ENCODE measurements at places on chromosomes 12 and 14.

DNA sequence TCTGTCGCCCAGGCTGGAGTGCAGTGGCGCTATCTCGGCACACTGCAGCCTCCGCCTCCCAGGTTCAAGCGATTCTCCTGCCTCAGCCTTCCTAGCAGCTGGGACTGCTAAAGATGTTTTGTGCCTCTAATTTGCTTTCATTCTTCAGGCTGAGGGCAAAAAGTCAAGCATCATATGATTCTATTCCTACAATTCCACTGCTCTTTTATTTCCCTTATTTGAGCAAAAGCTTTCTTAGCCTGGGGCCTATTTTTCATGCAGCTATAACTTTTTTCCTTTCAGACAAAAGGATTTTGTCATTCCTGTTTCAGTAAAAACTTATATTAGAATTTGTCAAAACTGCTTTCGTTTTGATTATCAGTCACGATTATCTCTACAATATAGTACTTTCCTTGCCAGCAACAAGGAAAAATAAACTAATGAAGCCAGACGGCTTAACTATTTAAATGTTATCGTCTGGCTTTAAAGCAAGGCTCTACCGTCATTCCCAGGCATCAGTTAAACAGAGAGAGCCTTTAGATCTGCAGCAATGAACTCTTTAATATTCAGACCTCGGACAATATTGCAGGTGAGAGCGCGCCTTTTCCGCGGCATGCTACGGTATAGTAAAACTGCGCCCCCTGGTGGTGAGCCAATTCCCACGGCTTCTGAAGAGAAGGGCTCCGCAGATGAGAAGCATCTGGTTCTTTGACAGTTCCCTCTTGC is 1.4 kb upstream of the SLC2A13 start:
- DNase-seq = peak; percentile 82

DNA sequence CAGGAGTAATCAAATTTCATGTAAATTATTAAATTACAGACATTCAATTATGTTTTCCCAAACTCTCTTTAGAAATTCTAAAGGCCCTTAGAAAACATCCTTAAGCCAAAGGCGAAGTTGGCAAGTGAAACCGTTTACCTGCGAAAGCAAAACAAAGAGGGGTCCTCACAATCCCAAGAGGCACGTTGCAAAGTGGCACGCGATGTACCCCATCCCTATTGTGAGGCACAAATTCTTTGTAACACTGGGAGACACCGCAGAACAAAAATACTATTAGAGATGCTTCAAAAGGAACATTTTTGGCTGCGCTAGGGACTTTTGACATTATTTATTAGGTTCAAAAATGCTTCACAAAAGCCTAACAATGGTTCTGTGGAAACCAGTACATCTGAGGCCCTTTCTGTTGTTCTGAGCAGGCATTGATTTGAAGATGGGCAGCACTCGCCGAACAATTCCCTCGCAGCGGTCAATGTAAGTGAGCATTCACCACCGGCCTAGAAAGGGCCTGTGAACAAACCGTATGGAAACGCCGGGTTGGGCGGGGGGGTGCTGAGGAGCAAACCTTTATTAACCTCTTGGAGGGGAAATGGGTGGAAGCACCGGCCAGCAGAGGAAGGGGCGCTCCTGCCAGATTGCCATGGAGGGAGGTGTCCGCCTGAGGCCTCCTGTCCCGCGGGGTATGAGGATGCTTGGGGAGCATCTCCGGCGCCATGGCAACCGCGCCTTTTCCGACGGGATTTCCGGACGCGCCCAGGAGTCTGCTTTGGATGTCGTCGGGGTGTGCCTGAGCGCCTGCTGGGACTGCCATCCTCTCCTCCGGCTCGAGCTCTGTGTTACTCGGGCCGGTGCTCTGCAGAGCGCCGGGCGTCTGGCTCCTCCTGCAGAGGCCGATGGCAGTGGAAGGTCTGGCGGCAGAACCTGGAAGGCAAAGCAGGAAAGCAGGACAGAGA is 193.9 kb downstream of the C12orf42 start:
- DNase-seq = no peak

DNA sequence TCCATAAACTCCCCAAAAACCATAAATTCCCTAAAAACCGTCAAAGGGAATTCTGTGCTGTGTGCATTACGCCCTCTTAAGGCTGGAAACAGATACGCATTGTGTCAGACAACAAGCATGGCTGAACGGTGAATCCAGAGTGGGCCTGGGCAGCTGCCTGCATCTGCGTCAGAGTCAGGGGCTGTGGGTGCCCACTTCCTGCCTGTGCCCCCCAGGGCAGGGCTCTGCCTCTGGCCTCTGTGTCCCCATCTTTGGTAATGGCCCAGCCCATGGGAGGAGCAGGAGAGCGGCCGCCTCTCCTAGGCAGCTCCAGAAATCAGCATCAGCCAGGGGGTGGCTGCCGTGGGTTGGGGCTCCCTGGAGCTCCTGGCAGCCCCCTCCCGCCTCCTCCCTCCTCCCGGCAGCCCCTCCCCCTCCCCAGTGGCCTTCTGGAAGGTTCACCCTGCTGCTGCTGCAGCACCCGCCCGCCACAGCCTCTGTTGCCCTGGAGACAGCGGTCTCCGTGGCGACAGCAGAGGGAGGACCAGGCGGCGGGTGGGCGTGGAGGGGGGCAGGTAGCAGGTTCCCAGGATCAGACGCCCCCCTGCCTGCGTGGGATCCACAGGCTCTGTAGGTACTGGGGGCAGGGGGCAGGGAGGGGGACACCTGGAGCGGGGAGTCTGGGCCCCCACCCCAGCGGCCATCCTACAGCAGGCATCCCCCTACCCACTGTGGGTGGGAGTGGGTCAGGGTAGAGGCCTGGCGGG is 5.9 kb downstream of the MMP17 start:
- DNase-seq = no peak

DNA sequence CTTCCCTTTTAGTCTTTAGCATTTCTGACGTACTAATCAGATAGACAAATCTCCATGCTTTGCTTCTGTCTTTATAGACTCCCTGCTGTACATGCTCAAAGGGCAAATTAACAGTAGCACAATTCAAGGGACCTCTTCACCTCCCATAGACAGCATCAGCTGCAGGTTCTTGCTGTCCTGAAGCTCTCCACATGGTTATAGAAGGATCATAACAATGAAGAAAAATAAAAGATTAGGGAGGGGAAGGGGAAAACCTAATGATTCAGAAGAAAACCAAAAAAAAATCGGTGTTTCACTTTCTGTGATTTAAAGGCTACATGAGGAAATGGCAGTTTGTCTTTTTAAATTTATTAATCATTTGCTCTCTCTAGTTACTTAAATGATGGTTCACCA is 155.5 kb downstream of the PTCSC3 start:
- no peak for DNase-seq

- DNase-seq = no peak
Observed at GRCh38 chr12:40107803-40108620, 2.1 kb upstream of the SLC2A13 start.

DNA sequence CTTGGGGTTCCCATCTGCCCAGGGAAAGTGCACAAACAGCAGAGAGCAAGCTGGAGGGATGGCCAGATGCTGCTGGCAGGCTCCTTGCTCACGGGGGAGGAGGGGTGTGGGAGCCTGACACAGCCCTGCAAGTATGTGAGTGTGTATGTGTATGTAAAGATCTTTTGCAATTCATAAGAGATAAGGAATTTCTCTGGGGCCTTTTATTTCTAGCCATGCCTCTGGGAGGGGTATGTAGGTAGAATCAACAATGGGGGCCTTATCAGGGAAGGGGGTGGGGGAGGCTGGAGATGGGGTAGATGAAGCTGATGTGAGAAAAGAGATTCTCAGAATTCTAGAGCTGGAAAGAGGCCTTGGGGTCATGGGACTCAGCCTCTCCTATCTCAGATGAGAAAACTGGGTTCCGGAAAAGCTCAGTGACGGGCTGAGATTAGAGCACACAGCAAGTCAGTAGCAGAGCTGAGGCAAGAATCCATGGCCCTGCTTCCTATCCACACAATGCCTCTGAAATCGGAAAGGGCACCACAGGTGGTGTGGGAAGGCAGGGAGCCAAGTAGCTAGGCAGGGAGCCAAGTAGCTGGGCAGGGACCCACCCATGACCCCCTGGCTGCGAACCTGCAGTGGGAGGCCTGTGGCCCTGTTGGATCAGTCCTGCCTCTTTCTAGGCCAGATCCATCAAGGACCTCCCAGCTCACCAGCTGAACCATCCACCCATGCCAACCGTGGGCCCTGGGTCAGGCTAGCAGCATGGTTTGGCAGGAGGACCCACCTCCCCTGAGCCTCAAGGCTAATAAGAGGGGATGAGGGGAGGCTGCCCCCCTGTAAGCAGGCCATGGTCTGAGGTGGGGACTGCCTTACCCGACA is 54.7 kb downstream of the PLEKHG3 start:
- DNase-seq = no peak

- no peak for DNase-seq
Observed at GRCh38 chr12:89875809-89876208, 167.2 kb upstream of the ATP2B1 start.

DNA sequence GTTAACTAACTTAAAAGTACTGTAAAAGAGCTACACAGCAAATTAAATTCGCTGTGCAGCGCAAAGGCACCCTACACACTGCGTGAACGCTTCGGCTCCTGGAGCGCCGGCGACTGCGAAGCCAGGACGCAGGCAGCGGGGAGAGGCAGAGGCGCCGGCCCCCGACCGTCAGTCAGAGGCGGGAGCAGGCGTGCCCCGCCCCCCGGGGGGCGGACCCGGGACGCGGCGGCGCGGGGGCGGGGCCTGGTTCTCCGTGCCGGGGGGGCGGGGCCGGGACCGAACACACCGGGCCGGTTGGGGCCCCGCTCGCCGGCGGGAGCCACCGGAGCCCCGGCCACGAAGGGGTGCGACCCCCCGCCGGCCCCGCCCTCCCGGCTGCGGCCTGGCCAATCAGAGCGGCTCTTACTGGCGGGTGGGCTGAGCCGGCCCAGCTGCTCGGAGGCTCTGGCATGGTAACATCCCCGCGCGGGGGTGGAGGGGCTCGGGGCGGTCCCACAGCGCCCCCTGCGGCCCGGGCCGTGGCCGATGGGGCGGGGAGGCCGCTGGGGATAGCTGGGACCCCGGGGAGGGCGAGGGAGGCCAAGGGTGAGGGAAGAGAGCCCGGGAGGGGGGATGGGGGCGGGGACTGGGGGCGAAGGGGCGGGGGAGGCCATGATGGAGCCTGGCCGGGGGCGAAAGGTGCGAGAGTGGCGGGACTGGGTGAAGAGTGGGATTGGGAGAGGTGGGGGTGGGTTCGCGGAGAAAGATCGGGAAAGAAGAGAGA is at the start of gene PRPF40B:
Gene PRPF40B, plus strand, starts transcription at position 420 of the 763 bp plus-strand sequence. Its CDS starts 30 bp downstream, at position 450.
- DNase-seq = peak; percentile 80

GRCh38 chr12:54941659-54942058 is 42.9 kb downstream of the TESPA1 start:
- no peak for DNase-seq

DNA sequence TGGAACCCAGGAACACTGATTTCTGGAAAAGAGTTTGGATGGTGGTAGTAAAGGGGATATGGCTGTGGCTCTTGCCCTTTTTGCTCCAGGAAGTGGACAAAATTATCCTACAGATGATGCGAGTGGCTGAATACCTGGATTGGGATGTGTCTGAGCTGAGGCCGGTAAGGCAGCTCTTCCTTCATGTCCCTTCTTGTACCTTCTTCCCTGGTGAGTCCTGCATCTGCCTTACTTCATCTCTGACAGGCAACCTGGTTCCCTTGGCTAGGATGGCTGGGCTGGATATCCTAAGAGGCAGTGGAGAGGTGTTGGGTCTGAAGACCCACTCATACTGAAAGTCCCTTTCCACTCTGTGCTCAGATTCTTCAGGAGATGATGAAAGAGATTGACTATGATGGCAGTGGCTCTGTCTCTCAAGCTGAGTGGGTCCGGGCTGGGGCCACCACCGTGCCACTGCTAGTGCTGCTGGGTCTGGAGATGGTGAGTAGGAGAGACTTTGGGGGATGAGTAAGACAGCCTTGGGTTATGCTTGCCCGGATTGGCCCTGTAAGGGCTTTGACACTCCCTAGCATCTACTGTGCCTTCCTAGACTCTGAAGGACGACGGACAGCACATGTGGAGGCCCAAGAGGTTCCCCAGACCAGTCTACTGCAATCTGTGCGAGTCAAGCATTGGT is 8.0 kb downstream of the DGKA start:
- DNase-seq = no peak

- no peak for DNase-seq
Observed at GRCh38 chr12:12654691-12655460, 41.1 kb downstream of the GPR19 start.

GRCh38 chr14:65745396-65746190 is 333.1 kb downstream of the FUT8 start:
- DNase-seq = no peak

DNA sequence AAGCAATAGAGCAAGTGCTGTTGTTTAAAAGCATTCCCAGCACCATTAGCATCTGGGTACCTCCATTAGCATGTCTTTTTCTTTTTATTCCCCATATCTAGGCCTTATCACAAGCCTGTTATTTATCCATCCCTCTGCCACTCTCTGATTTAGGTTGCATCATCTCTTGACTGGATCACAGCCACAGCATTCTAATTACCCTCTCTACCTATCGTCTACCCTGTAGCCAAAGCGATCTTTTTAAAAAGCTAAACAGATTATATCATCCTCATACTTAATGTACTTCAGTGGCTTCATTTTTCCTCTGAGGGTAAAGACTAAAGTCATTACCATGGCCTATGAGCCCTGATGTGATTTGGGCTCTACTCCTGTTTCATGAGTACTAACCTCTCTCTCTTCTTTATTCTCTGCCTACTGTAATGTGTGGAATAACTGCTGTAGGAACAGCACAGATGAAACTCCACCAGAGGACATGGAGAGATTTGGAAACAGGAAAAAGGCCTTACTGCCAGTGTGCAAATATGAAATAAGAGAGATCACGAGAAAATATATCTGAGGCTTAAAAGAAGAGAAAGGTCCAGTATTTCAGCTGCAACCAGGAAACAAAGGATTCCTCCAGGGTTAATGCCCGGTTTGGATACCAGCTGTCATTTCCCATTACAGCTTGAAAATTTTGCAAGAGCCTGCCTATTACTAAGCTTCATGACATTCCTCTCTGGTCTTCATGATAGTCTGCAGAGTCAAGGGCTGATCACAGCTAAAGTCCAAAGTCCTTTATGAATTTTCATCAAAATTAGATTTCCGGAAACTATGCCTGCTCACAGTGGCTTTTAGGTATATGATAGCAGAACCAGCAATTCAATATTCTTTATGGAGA is 422.5 kb upstream of the PDE3A start:
- no peak for DNase-seq

DNA sequence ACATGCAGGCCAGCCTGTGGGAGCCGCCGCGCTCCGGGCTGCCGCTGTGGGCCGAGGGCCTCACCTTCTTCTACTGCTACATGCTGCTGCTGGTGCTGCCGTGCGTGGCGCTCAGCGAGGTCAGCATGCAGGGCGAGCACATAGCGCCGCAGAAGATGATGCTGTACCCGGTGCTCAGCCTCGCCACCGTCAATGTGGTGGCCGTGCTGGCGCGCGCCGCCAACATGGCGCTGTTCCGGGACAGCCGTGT is 2.9 kb downstream of the TMEM121 start:
- no peak for DNase-seq

GRCh38 chr14:75246546-75247285 is 31.9 kb upstream of the FOS start:
- no peak for DNase-seq

GRCh38 chr12:124551268-124552144 is 15.9 kb downstream of the NCOR2 start:
- no peak for DNase-seq
